ENCODE measurements at places on chromosomes 13 and 19.

DNA sequence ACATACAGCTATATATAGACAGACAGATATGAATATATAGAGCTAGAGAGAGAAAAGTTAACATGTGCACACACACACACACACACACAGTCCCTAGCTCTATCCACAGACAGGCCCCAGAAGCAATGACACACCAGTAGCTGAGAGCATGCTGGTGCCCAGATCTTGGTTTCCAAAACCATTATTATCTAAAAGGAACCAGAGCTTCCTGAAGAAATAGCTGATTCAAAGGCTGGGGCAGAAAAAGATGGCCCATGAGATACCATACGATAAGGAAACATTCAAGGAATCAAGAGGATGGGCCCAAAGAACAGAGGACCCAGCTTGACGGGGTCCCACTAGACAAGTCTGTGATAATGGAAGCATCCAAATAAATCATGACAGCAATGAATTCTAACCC, 53.4 kb downstream of the ABCC4 start:
- no peak for DNase-seq

DNA sequence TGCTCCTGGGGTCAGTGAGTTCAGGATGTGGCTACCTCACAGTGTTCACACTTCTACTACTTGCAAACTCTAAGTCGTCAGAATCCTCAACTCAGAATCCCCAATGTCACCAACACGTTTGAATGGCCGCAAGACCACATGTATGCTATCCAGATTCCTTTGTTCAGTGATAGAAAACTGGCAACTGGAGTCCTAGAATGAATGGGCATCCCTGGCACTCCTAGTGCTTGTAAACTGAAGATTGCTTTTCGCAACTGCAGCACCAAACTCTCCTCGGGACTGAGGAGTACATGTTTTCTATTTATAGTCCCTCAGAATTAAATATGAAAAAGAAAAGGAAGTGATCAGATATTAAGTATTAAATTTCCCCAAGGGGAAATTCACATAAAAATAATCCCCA, 4.9 kb downstream of the SMAD9 start:
- no peak for DNase-seq

GRCh38 chr19:55986487-55986886, at the start of gene NLRP5:
NLRP5 (plus strand) TSS chr19:55986775.
- DNase-seq, result no peak

GRCh38 chr19:40921005-40921897, 39.2 kb upstream of the CYP2A7 start:
- no peak for DNase-seq

GRCh38 chr19:29560313-29561075, 34.7 kb downstream of the VSTM2B start:
- DNase-seq, result peak; percentile 47

DNA sequence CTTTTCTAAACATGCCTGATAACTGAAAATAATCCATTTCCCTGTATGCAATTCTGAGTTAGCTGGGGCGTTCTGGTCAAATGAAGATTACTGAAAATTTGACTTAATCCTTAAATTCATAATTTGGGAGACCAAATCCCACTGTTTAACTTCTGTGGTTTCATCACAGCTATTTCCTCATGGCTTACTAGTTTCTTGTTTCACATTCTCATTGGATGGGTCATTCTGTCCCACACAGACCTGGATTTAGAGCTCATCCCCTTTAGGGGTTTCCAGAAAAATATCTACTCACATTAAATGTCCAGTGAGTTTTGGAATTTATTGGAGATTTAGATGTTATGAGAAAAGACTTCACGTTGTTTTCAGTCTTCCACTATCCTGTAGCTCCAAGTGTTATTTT, 709.3 kb upstream of the KLHL1 start:
- DNase-seq, result no peak

- DNase-seq, result no peak
Observed at GRCh38 chr19:2716275-2716650, 4.9 kb downstream of the DIRAS1 start.

DNA sequence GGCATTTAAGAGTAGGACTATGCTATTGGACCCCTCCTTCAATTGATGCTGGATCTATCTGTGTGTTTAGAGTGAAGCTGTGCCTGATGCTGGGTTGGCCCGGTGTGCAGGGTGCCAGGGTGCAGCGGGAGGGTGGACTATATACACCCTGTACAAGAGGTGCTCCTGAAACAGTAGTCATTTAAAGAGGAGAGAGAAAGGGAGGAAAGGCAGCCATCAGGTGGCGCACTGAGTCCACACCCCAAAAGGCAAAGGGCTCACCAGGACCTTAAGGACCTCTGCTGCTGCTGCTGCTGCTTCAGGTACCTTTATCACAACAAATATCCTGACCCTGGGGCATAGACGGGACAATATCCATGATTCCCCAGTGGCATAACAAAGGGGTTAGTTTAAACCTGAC, 39.4 kb downstream of the ZNF136 start:
- DNase-seq, result no peak

- DNase-seq, result no peak
Observed at GRCh38 chr13:112695121-112695520, 5.3 kb downstream of the ATP11A start.
